Type B pancreatic cell (in vitro differentiated cells): ENCODE measurements at places on chromosomes 12 and 14.

- DNase-seq = no peak
These were observed 4.1 kb upstream of the KIF26A start for GRCh38 chr14:104134061-104134965.

DNA sequence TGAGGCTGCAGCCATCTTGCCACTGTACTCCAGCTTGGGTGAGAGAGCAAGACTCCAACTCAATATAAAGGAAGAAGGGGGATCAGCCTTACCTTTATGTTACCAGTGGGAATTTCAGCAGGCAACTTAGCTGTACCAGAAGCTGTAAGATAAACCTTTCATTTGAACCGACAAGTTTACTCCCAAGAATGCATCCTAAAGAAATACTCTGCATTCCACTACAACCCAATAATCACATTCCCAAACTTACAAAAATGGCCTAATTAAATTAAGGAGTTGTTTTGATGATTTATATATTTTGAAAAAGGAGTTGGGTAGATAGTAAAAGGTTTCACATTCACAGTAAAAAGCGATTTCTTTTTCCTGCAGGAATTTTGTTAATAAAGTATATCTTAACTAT, 241.4 kb downstream of the TTC8 start:
- DNase-seq = no peak

DNA sequence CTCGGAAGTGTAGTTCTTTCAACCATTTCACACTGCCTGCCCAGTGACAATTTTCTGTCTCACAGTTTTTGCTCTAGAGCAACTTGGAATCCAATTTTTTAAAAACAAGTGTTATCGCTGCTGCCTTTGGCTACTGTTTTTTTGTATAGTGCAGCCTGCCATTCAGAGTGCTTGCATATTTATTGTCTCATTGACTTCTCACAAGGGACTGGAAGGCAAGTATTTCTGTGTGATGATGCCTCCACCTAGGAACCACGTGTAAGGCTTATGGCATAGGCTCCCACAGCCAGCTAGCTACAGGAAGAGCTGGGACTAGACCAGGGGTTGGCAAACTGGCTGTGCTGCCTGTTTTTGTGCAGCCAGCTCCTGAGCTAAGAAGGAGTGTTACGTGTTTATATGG, 903 bp downstream of the PARPBP start:
- no peak for DNase-seq

GRCh38 chr14:50615056-50615455, 53.0 kb downstream of the SAV1 start:
- DNase-seq = no peak

GRCh38 chr14:61860294-61860918, 98.2 kb downstream of the SNAPC1 start:
- DNase-seq = no peak

DNA sequence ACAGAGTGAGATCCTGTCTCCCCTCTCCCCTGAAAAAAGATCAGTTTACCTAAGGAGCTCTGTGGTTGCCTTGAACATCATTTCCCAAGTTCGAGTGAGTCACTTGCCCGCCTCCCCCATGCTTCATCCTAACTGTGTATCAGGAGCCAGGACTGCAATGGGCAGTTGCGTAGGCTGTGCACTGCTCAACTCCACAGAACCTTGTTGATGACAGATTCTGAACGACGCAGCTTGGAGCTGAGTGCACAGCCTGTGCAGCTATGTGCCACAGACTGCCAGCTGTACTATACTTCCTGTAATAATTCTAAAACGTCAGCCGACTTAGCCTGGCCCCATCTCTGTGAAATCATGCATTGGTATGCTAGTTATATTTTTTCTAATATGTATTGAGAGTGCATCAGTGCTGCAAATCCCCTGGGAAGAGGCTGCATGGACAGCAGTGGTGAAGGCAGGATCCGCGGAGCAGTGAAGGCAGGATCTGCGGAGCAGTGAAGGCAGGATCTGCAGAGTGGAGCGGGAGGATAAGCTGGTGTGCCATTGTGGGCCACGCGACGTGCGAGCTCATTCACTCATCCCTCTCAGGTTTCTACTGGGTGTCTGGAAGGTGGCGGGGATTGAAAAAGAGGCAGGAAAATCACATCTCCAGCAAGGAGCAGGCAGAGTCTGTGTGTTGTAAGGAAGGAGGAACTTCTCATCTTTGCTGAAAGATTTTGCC, 80.8 kb downstream of the GALNT9 start:
- no peak for DNase-seq

GRCh38 chr14:102691763-102692162, 85.5 kb upstream of the TRAF3 start:
- DNase-seq = no peak
